ENCODE measurements at places on chromosomes 6 and 20.
A peak's percentile ranks its signal among the peaks of the same experiment; 100 is the strongest.

- no peak for DNase-seq
Measured at GRCh38 chr6:117446861-117447260, 21.1 kb upstream of the ROS1 start.

DNA sequence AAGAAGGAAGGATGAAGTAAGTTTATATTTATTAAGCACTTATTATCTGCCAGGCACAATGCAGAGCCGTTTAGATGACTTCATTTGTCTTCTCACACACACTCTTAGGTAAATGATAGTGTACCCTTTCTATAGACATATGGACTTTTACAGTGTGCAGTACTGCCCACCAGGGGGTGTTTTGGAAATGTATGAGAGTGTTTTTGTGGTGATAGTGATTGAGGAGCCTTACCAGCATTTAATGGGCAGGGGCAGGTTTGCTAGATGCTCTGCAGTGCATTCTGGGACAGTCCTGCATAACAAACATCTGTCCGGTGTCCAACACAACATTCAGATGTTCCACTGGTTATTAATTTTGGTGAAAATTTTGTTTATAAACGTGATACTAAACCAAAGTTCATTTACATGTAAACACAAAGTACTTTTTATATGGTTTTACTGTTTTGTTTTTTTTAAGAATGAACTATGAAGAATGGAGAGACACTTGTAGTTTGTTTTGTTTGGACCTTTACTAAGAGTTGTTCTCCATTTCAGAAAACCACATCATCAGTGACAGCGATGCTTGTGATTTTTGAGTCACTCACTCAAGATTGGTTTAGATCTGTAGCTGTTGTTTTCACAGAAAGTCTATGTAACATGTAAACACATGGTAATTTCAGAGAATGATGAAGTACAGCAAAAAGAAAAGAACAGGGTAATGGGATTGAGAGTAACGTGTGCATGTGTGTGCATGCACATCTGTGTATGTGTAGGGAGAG lies 19.9 kb downstream of the KCNS1 start:
- peak; percentile 26 for DNase-seq

GRCh38 chr6:14699803-14700601 lies 545.9 kb upstream of the JARID2 start:
- DNase-seq = no peak

GRCh38 chr20:64100946-64101688 lies 6.2 kb downstream of the NPBWR2 start:
- DNase-seq = no peak

GRCh38 chr6:168164462-168165061 lies 85.5 kb upstream of the FRMD1 start:
- DNase-seq = no peak

GRCh38 chr6:108685970-108686369 lies 125.3 kb downstream of the FOXO3 start:
- no peak for DNase-seq

GRCh38 chr20:62704341-62704948 lies 4.2 kb upstream of the NTSR1 start:
- peak; percentile 90 for DNase-seq

- DNase-seq = peak; percentile 18
Measured at GRCh38 chr6:26311012-26311384, 54.0 kb upstream of the BTN3A2 start.

GRCh38 chr6:54094293-54094692 lies 16.9 kb upstream of the MLIP start:
- DNase-seq = no peak

DNA sequence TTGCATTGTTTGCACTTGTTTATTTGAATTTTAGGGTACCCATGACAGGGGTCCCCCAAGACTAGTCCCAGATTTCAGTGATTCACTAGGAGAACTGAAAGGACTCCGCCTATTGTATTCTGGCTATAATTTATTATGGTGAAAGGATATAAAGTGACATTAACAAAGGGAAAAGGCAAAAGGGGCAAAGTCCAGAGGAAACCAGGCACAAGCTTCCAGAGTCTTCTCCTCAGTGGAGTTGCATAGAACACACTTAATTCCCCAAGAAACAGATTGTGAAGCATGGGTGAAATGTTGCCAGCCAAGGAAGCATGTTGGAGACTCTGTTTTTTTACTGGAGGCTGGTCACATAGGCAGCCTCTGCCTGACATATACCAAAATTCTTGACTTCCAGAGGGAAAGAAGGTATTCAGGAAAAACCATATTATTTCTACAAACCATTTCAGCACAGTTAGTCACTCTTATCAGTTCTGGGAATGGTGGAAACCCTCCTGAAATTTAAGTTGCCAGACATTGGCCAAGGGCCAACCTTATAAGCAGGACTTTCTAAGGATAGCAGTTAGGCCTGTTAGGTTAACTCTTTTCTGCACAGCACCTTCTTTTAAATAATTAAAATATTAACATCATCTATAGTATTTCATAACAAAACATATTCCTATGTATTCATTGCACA lies 71.8 kb downstream of the FIG4 start:
- DNase-seq = no peak

- no peak for DNase-seq
Measured at GRCh38 chr6:141963543-141964295, 169.0 kb upstream of the GJE1 start.

DNA sequence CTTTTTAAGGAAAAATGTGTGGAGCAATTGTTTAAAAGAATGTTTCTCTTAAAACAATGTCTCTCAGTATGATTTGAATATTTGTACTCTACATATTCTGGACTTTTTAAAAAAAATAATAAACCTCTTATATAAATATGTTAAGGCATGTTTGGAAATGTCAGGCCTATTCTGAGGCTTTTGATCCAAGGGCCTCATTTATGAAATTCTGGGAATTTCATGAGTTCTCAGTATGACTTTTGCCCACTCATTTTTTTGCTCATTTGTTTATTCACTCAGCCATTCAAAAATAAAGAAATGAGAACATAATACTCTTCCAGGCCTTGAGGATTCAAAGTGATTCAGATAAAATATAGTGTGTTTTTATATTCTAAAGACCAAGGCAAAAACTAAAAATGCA lies 60.4 kb downstream of the DOK5 start:
- DNase-seq = no peak

DNA sequence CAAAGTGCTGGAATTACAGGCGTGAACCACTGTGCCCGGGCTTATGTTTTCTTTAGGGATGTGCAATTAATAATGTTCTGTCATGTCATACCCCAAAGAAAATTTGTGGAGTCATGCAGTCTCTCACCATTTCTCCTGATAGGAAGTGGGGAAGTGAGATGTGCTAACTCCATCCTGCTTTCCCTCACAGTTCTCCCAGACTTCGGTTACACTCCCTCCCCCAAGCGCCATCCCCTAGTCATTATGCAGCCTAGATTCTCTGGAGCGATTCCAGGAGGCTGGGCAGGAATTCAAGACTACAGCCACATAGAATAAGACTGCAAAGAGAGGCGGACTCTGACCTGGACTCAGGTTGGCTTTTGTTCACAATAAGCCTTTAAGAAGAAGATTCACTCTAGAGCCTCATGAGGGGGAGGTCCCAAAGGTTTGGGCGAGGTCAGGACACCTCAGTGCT lies 271.4 kb downstream of the ALDH8A1 start:
- DNase-seq = no peak

DNA sequence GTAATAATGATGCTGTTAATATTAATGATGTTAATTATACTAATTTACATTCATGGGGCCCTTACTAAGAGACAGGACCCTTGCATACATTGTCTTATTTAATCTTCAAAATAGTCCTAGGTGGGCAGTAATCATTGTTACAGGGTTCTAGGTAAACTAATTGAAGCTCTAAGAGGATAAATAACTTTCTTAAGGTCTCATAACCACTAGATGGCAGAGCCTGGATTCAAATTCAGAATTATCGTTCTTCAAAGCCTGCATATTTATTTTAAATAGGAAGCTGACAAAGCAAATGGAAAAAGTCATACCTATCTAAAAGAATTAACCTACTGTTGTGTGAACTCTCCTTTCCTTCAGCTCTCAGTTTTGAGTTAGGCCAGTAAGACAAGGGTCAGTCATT lies 23.5 kb downstream of the PTCHD4 start:
- DNase-seq = no peak

All from AG20443 (cell line).